Activated CD4-positive, CD25-positive, alpha-beta regulatory T cell treated with anti-CD3 and anti-CD28 coated beads, Interleukin-2, amount 50 U/mL, for 72 hours (primary cell): ENCODE measurements at places on chromosomes 16 and 17.

- no peak for DNase-seq
These were observed 51.7 kb downstream of the TBX4 start for GRCh38 chr17:61503961-61504360.

GRCh38 chr17:81385320-81386111, 9.7 kb upstream of the BAHCC1 start:
- DNase-seq = no peak

DNA sequence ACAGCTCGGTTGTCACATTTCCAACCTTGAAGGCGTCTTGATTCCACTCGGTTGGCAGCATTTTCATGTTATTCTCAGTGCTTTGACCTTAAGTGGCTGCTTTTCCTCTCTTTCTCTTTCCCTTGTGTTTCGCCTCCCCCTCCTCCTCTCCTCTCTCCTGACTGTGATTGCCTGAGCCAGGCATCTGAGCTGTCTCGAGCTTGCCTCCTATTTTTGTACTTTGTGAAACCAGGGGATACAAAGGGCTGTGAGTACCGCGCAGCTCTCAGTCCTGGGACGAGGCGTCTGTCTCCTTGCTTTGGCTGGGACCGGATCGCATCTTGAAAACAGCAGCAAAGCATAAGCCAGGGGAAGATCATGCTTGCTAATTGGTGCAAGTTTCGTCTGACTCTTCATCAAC, 48.8 kb upstream of the SDK2 start:
- DNase-seq = no peak

- DNase-seq = no peak
These were observed 55.3 kb downstream of the MGAT5B start for GRCh38 chr17:76923491-76923890.

GRCh38 chr17:77311371-77311981, 170.7 kb downstream of the SEC14L1 start:
- DNase-seq = no peak

DNA sequence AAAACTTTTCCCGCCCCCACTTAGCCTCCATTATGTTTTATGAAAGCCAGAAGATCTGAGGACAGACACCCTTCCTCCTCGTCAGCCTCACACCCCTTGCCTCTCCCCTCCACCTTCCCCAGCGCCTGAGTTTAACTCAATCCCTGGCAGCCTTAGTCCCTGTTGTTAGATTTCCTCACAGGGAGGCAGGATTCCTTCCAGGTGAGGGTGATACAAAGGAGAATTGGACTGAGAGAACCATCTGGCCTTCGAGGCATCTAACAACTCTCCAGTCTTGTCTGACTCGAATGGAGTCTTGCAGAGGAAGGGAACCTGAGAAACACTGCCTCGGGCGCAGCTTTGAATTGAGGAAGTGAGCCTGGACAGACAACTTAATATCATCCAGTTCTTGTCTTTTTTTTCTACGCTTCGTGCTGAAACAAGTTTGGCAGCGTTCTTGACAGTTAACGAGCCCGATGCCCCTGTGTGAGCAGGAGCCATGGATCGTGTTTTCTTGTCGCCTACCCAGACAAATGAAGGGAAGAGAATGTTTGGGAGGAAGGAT, 1.3 kb upstream of the ZNF768 start:
- DNase-seq = no peak

GRCh38 chr17:68660302-68660701, 59.1 kb upstream of the FAM20A start:
- no peak for DNase-seq

- no peak for DNase-seq
These were observed 46.8 kb downstream of the CYB561 start for GRCh38 chr17:63399316-63399715.

DNA sequence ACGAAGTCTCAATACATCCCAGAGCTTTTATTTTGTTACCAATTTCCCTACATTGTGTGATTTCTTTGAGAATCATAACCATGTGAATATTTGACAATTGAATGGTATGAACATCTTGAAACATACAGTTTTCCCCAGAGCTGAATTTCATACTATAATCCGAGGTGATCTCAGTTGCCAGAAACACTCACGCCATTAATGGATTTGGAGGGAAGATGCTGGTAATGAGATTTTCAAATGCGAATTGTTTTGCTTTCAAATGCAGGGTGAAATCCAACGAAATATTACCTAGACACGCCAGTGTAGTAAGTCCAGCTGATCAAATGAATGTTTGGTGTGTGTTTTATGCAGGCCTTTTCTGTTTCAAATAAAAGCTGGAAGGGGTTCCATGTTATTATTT, 277.8 kb upstream of the CDH5 start:
- DNase-seq = no peak

DNA sequence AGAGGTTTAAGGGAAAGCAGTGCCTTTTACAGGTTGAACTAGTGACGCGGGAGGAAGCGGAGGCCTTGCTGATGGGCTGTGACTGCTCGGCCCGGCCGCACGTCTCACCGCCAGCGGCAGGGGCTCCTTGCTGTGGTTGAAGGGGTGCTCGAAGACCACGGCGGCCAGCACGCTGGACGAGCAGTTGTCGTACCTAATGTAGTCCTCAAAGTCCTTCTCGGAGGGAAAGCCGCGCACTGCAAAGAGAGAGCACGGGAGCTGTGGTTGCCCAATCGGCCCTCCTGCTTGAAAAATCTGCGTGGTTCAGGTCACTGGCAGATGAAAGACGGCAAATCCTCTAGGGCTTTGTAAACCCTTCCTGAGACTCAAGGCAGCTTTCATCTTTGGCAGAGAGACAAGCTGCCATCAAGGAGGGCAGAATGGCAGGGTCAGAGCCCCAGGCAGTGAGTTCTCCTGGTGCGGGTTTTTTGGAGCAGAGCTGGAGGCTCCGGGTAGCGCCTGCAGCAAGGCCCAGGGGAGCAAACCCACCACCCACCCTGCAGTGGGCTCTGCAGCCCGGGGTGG, 16.1 kb downstream of the ABCA3 start:
- DNase-seq = no peak

DNA sequence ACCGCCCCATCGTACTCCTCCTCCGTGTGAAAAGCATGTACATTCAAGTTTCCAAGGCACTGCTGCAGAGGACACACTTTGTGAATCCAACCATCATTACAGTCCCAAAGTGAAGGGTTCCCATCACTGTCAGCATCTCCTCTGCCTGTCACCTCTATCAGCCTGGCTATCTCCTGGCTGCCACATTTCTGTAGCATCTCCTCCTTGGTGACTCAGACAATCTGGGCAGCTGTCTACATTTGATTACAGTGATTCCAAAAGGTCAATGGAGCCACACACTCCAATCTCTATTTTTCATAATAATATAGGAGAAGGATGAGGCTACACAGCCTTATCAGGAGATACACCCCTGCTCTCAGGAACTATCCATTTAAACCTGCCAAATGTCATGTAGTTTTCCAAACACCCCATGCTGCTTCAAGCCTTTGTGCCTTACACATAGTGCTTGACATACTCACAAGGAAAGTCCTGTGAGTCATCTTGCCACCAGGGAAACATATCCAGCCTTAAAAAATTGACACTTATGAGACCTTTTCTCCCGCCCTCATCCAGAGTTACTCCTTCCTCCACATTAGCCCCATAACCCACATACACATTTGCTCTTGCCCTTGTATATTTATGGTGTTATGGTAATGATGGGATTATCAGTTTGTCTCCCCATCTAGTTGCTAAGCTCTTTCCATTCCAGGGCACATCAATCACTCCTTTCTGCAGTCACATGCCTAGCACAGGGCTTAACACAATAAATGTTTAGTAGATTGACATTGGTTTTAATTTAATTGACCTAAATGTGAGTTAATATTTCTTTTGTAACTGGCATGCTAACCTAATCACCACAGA, 250.1 kb upstream of the CDH5 start:
- DNase-seq = no peak

DNA sequence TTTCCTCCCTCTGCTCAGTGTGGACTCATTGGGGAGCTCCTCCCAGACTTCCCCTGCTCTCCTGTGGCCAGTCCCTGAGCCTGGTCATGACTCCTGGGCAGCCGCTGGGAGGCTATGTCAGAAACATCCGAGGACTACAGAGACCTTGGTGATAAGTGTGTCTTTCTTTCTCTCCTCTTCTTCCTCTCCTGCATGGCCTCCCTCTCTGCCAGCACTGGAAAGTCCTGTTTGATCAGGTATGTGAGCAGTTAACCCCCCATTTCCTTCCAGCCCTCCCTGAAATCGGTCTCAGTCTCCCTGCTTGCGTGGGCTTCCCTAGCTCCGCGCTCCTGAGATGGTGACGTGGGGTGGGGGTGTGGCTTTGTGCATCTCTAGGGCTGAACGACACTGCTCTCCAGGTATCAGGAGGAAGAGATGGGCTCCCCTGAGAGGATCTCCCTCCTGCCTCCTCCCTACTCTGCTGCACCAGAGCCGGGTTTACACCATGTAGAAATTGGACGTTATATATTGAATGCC, 2.1 kb downstream of the RHBDL3 start:
- DNase-seq = no peak

- no peak for DNase-seq
These were observed at the start of gene ANKRD13B for GRCh38 chr17:29592850-29593551. TSS of gene ANKRD13B (plus strand) at chr17:29593132. CDS start at chr17:29593622, 490 bp downstream.

- no peak for DNase-seq
These were observed 15.4 kb downstream of the PHF12 start for GRCh38 chr17:28935744-28936460.

- DNase-seq = no peak
These were observed 79.5 kb upstream of the PLCG2 start for GRCh38 chr16:81699596-81699995.

- no peak for DNase-seq
These were observed 358.7 kb downstream of the SLC39A11 start for GRCh38 chr17:72733619-72734282.

DNA sequence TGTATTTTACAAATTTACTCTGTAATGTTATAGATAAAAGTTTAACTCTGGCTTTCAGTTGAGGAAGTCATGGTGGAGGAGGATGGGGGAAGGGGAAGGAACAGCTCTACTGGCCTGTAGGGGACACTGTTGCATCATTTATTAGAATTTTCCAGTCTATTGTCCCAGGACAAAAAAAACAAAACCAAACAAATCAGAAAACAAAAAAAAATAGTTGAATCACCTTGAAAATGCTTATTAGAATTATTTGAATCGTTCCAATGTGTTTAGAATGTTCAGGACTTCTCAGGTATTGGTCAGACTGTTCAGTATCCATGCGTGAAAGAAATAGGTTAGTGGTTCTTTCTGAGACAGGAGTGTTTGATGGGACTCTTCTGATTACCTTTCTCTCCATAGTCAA, 242.0 kb downstream of the FTO start:
- no peak for DNase-seq

DNA sequence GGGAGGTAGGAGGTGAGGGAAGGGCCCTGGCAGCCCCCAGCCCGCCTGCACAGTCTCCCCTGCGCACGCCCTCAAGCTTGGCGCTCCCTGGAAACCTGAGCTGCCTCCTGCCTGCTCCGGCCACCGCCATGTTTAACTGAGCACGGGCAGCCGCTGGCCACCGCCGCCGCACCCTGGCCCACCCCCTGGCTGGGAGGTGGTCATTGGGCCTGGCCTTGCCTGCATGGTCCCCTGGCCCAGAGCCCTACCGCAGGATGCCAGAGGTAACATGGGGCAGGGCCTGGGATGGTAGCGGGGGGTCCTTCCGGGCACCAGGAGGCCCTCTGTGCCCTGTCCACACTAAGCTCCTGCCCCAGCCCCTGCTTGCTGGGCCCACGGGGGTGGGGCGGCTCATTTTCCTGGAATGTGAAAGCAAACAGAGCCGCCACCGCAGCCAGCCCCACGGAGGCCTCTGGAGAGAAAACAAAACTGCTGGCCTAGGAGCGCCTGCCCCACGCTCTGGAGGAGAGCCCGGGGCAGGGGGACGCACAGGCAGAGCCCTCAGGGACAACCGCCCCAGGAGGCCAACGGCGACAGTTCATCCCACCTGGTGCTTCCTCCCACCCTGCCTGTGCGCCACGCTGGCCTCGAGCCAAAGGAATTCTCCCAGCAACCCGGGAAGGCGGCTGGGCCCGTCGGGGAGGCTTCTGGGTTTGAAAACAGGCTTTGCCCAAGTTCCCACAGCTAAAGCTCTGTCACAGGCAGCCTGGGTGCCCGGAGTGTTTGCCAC, 8.9 kb downstream of the NHERF2 start:
- no peak for DNase-seq

- DNase-seq = no peak
These were observed 215.8 kb downstream of the CDH8 start for GRCh38 chr16:61820398-61820797.

GRCh38 chr16:12311877-12312276, 335.3 kb downstream of the SNX29 start:
- DNase-seq = no peak

GRCh38 chr17:74998783-74999182, 11.4 kb downstream of the CDR2L start:
- DNase-seq = no peak

GRCh38 chr17:31499771-31500554, 108.5 kb downstream of the RAB11FIP4 start:
- peak; percentile 51 for DNase-seq

GRCh38 chr17:83177611-83178532, 98.5 kb downstream of the METRNL start:
- DNase-seq = peak; percentile 30

DNA sequence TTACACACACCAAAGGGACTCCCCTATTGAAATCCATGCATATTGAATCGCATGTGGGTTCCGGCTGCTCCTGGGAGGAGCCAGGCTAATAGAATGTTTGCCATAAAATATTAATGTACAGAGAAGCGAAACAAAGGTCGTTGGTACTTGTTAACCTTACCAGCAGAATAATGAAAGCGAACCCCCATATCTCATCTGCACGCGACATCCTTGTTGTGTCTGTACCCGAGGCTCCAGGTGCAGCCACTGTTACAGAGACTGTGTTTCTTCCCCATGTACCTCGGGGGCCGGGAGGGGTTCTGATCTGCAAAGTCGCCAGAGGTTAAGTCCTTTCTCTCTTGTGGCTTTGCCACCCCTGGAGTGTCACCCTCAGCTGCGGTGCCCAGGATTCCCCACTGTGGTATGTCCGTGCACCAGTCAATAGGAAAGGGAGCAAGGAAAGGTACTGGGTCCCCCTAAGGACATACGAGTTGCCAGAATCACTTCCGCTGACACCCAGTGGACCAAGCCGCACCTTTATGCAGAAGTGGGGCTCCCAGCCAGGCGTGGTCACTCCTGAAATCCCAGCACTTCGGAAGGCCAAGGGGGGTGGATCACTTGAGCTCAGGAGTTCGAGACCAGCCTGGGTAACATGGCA, 2.2 kb downstream of the GAA start:
- no peak for DNase-seq

DNA sequence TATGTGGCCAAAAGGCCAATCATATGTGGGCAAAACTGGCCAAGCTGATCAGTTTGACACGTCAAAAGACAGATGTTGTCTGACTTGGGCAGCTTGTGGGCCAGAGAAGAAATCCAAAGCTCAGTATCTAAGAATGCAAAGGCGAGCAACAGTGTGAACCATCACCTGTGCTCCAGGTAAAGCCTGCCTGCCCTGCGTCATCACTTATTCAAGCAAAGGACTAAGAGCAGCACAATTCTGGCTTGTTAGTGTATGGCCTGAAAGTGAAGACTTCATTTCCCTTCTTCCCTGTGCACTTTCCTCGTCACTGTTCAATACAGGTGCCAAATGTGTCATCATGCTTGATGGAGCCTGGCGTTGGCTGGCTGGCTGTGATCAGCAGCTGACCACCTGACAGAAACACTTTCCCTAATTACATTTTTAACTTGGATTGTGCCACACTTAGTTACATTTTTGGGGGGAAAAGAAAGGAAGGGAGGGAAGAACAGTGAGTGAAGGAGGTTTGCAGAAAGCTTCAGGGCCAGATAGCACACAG, 4.7 kb downstream of the FAM20A start:
- no peak for DNase-seq

GRCh38 chr16:30778549-30779244, 8.3 kb downstream of the ZNF629 start:
- no peak for DNase-seq

GRCh38 chr17:45234641-45235415, 13.1 kb downstream of the FMNL1 start:
- DNase-seq = no peak

- no peak for DNase-seq
These were observed 115.5 kb upstream of the TBX2 start for GRCh38 chr17:61284174-61284573.
